ENCODE measurements at places on chromosomes 11 and 22.
A peak's percentile ranks its signal among the peaks of the same experiment; 100 is the strongest.

DNA sequence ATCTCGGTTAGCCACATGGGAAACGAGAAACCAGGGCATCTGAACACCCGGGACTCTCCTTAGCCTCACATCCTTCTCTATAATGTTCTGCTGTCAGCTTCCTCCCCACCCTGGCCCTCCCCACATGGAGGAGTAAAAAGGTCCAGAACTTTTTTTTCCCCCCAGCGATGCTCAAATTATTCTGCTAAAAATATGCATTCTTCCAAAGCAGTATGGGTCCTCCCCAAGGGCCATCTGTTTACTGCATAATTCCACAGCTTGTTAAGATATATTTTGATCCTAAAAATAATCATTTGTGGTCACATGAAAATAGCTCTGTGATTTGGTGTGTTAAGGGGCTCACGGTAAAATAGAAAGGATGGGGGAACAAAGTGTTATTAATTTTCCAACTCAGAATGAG lies 281.5 kb upstream of the NARS2 start:
- no peak for DNase-seq

GRCh38 chr11:34346551-34346950 lies 11.3 kb downstream of the ABTB2 start:
- DNase-seq, result no peak

DNA sequence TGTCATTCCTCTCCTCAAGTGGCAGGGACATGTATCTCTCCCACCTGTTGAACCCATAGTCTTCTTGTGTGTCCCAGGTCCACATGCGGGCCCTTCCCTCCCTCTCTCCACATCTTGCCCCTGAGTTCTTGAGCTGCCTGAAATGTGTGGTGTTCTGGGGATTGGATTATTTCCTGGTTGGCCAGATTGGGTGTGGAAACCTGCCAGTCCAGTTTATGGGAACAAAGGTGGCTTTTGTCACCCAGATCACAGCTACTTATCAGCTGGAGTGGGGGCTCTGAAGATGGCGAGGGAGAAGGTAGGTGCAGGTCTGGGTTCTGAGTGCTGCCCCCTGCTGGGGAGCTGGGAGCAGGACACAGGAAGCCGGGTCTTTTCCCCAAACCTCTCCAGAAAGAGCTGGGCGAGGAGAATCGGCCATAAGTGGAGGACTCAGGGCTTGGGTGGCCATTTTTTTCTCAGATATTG lies 14.2 kb downstream of the DTX4 start:
- DNase-seq, result peak; percentile 45

- no peak for DNase-seq
Measured at GRCh38 chr11:92784331-92784730, 185.1 kb upstream of the MTNR1B start.

DNA sequence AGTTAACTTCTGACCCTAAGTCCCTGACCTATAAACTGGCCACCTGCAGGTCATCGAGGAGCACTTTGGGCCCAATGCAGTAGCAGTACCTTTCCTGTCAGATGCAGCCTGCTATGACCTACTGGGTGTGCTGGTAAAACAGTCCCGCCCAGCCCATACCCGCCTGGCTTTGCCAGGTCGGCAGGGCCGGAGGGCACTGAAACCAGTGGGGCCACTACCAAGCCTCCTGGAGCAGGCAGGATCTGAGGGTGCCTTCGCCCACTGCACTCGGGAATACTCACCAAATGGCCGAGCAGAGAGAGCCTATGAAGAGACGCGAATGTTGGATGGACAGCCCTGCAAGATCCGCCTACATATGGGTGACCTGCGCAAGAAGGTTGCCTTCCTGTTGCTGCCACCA lies 4.4 kb downstream of the C11orf42 start:
- DNase-seq, result no peak

DNA sequence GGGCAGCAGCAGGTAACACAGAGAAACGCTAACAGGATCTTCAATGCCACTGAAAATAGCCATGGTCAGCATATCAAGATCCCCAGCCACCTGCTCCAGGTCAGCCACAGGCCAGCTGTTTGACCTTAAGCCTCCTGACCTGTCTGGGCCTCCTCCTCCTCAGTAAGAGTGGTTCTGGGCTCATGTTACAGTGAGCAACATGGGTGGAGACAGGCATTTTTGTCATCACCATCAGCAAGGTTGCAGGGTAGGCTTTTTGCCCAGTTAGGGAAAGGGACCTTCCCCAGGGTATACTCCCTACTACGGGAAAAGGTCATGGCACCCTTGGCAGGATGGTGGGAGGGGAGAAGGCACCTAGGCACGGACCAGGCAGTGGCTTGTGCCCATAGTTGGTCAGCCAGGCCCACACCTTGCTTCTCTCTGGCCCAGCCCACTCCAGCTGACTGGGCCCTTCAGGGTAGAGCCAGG lies 131.8 kb upstream of the PARVA start:
- DNase-seq, result no peak

- no peak for DNase-seq
Measured at GRCh38 chr11:118144301-118145268, 8.0 kb downstream of the SCN4B start.

DNA sequence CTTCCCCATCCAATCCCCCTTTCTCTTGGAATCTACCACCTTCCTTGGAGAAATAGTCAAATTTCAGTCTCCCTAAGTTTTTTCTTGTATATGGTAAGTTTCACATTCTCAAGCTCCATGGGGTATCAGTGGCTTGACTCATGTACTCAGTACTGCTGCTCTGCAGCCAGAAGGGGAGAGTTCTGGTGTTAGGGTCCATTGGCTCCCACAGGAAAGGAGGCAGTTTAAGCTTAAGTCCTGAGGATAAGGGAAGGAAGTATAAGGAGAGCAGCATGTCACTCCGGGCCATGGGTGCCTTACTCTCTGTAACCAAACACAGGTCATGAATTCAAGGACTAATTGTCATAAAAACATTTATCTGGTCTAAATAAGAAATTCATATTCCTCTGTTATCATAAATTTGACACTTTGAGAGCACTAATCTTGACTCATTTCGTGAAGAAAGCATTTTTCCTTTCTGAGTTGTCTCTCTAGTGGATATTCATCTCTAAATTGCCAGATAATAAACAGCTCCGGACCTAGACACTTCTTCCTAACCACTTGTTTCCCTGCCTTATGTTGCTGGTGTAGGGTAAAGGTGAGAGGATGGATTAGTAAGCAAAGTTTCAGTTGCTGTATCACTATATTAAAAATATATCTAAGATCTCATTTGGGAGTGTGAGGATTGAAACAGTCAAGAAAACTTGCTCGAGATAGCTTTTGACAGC lies 20.1 kb upstream of the SORL1 start:
- DNase-seq, result no peak

- no peak for DNase-seq
Measured at GRCh38 chr11:19242179-19242932, 1.6 kb upstream of the E2F8 start.

GRCh38 chr11:65353900-65354264 lies 669 bp upstream of the TIGD3 start:
- no peak for DNase-seq

DNA sequence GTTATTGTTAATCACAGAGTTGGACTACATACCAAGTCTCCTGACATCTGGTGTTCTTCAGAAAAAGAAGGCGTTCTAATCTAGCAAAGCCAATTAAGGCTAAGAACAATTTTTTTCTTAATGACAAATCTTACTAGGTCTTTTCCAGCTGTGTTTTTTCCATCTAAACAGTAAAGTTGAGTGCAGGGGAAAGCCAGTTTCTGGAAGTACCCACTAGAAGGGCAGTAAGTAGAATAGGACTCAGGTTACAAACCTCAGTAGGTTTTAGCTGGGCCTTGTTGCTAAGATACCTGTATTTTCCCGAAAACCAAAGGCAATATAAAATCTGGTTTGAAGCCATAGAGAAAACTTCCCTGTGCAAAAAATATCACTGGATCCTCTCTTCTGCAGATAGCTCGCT lies 351.9 kb downstream of the ETS1 start:
- no peak for DNase-seq

- DNase-seq, result no peak
Measured at GRCh38 chr22:29157759-29158535, 47.7 kb upstream of the EMID1 start.

- DNase-seq, result no peak
Measured at GRCh38 chr11:114987186-114987760, 308.9 kb downstream of the NXPE2 start.

DNA sequence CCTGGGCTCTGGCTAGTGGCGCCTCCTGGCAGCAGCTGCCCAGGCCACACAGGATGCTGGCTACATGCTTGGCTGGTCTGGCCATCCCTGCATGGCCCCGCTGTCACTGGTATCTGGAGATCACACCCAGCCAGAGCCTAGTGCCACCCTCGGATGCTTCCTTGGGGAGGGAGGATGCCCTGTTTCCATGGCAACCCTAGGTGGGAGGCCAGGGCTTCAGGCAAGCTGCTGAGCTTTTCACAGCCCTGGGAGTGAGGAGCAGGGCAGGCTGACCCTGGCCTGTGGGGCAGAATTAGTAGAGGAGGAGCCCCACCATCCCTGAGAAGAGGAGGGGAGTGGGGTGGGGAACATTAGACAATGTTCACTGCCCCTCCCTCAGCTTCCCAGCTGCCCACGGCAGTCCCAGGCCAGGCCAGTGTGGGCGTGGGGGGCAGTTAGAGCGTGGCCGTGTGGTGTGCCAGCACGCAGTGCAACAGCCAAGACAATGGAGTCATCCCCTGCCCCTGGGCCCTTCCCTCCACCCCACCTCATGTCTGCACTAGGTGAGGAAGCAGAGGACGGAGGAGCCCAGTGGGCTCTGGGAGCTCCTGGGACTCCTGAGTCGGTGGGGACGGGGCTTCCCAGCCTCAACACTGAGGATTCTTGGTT lies 50.4 kb downstream of the PARVB start:
- DNase-seq, result no peak

DNA sequence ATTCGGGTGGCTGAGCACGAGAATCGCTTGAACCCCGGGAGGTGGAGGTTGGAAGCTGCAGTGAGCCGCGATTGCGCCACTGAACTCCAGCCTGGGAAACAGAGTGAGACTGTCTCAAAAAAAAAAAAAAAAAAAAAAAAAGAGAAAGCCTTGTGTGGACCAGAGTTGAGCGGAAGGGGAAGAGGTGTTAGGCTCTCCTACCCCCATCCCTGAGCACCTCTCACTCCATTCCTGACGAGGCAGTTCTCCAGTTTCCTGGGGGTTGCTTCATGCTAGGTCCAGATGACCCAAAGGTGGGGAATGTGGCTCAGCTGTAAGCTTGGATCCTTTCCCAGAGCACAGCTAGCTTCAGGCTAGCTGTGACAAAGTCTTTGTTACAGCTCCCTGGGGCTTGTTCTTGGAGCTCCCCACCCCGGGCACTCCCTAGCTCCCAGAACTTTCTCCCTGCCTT lies 8.8 kb upstream of the DNAL4 start:
- DNase-seq, result no peak

DNA sequence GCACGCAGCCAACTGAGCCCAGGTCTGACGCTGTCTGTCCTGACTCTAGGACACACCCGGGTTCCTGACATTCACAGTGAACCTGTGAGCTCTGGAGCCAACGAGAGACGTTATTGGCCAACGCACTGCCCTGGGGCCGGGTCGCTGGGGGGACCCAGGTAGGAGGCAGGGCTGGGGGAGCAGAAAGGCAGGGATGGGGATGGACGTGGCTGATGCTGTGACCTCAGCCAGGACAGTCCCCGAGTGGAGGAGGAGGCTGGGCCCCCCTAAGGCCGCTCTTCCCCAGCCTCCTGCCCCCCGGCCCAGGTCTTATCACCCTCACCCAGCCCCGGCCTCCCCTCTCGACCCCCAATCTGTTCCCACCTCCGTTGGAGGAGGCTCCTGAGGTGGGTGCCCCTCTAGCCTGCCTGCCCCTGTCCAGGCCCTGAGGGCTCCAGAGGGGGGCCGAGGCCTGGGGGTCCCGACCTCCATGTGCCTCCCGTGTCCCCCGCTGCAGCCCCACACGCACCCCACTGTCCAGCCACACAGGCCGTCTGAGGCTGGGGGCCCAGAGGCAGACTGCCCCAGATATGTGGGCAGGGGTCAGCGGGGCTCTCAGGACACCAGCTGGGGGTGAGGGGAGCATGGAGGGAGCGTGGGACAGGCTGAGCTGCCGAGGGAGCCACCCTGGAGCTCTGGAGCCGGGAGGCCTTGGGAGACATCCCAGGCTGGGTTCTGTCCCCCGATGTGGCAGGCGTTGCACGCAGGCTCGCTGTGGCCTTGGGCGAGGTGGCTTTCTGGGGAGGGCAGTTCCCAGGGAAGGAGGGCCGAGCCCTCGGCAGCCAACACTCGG lies 29.2 kb upstream of the MUC5AC start:
- peak; percentile 1 for DNase-seq

DNA sequence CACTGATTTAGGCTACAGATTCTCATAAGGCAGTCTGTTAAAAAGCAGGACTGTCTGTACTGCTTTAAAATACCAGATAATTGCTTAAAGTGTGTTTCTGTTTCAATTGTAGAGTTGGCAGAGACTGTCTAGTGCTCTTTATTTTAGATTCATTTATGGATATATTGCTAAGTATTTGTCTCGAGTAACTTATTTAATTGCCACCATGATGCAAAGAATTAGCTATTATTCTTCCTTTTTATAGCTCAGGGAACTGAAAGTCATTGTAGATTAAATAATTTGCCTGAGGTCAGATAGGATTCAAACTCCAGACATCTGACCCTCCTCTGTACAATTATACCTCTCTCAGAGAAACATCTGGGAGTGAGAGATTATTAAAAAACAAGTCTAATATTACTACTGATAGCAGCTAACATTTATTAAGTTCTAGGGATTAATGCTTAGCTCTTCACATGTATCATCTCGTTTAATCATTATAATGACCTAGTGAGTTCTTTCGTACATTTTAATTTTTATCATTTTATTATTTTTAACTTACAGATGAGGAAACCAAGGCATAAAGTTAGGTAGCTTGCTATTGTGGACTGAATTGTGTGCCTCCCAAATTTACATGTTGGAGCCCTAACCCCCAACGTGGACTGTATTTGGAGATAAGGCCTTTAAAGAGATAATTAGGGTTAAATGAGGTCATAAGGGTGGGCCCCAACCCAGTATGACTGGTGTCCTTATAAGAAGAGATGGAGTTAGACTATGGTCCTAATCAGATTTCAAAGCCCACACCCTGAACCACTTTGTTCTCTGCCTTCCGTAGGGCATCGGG lies 19.7 kb upstream of the RAG2 start:
- no peak for DNase-seq

- DNase-seq, result no peak
Measured at GRCh38 chr11:116547571-116547970, 225.2 kb downstream of the BUD13 start.

GRCh38 chr22:46072110-46072881 lies 78.0 kb upstream of the PPARA start:
- DNase-seq, result no peak

DNA sequence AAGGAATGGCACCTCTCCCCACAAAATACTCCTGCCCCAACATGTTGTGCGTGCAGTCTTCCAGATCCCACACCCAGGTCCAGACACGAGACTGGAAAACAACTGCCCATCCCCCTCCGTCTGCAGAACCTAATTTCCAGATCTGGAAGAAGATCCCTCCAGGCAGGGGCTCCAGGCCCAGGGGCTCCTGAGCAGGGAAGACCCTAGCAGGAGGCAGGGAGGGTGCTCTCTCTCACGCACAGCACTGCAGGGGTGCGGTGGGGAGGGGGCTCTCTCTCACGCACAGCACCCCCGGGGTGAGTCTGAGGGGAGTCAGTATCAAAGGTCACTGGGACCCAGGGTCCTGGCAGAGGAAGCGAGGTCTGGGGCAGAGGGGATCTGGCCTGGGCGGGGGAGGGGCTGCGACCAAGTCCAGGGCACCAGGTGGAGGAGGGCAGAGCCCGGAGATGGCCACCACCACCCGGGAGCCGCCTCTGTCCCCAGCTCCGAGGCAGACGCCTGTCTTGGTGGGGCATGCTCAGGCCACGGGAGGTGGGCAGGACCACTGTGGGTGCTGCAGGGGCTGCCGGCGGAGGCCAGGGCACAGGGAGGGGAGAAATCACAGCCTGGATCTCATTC lies 1.7 kb downstream of the MLC1 start:
- no peak for DNase-seq

GRCh38 chr22:49136041-49136815 lies 691.4 kb downstream of the BRD1 start:
- no peak for DNase-seq

Data from activated gamma-delta T cell treated with Interleukin-2 at 50 U/mL for 16 hours (primary cell).